ENCODE measurements at places on chromosomes 12 and 14.

DNA sequence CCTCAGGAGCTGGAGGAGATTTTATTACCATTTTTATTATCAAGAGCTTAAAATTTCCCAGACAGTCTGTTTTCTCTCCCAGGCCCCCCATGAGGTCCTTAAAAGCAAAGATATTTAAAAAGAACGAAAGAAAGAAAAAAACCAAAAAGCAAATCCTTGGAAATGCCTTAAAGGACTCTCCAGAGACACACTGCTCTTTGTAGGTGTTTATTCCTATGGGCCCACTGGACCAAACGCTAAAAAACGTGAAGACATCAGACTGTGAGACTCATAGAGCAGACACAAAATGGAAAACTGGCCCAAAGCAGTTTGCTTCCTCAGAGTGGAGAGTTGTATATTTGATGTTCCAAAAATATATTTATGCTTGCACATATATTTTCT, 1.2 kb upstream of the NID2 start:
- no peak for DNase-seq

- DNase-seq, result no peak
Measured at GRCh38 chr12:95269892-95270291, 52.3 kb downstream of the VEZT start.

GRCh38 chr14:96559571-96559970, 57.4 kb downstream of the PAPOLA start:
- DNase-seq, result no peak

GRCh38 chr14:98168211-98168985, 1103.6 kb downstream of the BCL11B start:
- DNase-seq, result no peak

- no peak for DNase-seq
Measured at GRCh38 chr12:52148464-52149181, 43.2 kb downstream of the KRT80 start.
